Activated CD4-positive, alpha-beta T cell treated with anti-CD3 and anti-CD28 coated beads, Interleukin-2, Interleukin-4, amounts not matched to agents 100 ng/mL and 50 ng/mL, durations not matched to agents 16 hours and 8 hours (primary cell): ENCODE measurements at places on chromosomes 5 and 9.

GRCh38 chr9:112028242-112029221 is 131.9 kb downstream of the UGCG start:
- DNase-seq, result peak; percentile 82

GRCh38 chr5:141484310-141484640 is 555 bp upstream of the PCDHGC4 start:
- DNase-seq, result no peak

- DNase-seq, result no peak
These were observed 19.0 kb downstream of the GFPT2 start for GRCh38 chr5:180334176-180334575.

GRCh38 chr9:100216178-100216787 is 117.2 kb downstream of the INVS start:
- DNase-seq, result peak; percentile 66

DNA sequence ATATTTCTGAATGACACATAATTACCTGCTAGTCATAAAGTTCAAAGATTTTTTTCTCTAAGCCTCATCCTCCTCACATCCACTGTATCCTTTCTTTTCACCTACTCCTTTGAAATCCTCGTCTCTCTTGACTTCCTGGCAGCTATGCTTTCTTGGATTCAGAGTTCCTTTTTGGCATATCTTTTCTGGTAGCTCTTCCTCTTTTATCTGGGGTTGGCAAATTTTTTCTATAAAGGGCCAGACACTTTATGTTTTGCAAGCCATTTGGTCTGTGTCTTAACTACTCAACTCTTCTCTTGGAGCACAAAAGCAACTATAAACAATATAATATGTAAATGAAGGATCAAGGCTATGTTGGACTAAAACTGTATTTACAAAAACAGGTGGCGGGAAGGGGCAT is 197.5 kb downstream of the KIAA0825 start:
- DNase-seq, result no peak

DNA sequence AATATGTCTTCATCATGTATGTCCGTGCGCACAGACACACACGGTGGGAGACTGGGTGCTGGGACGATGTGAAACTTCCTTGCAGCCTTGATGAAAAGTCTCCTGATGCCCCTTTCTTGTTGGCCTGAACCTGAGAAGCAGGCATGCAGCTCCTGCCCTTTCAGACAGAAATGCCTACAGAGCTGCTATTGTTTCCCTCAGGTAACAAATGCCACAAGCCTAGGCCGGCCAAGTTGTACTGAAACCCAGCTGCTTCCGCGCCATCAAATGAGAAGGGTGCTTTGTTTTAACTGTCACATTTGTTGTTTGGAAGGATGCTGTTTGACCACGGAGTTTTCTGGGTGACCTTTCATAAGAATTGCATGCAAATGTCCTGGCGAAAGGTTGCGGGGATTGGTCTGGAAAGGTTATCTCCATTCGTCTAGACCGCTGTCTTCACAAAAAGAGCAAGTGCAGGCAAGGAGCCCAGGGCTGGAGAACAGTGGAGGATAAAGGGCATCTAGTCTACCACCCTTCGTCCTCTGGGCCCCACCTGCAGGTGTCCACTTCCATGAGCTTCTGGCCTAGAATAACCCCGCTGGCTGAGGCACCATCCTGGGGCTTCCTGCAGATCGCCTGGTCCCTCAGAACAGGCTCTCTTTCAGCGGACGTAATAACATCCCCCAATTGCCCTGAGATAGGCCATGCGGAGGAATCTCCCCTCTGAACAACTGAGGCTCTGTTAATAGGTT is 197.2 kb downstream of the SEMA6A start:
- no peak for DNase-seq

DNA sequence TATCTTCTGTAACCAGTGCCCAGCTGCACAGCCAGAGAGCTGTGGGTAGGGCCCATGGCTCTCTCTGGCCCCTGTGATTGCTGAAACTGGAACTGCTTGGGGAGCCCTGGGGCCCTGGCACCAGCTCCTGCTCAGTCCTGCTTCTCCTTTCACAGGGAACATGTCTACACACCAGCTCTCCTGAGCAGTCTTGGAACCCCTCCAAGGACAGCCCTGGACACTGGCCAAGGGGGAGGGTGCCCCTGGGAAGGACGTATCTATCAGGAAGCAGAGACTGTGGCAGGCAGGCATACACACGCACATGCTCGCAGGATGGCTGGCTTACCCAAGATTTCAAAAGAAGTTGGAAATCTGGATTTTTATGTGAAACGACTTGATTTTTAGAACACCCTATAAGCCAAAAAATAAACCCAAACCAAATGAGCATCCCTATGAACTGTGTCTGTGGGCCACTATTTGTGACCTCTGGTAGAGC is 8.8 kb upstream of the TRAF1 start:
- no peak for DNase-seq
